ENCODE measurements at places on chromosomes 2 and 18.

- no peak for DNase-seq
Measured at GRCh38 chr2:84493514-84493913, 22.8 kb upstream of the DNAH6 start.

DNA sequence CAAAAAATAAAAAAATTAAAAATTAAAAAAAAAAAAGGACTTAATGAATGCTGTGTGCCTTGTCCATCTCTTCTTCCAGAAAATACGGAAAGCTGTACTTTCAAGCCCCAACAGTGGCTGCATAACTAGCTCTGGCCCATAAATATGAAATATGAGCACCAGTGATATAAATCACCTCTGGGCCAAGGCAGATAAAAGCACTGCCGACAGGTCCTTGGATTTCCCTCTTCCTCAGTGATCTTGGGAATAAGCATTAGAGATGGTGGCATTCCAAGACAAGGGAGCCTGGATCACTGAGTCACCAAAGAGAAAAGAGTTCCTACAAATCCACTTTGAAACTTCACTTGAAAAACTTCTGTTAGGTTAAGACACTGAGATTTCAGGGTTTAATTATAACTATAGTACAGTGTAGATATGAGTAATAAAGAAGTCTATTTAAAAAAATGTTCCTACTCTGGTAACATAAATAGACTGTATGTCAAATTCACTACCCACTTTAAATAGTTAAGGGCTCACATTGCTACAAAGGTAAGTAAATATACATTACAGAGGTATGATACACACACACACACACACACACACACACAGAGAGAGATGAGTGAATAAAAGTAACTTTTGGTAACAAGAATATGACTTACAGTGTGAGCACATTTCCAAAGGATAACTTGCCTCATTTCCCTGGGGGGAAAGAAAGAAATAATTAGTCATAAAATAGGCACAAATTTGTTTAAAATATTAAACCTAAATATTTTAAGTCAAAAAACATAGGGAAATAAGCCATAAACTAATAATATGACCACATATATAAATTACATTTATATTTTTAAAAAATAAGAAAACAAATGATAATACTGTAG lies 35.6 kb downstream of the PPP3R1 start:
- DNase-seq, result no peak

- no peak for DNase-seq
Measured at GRCh38 chr18:58458304-58458703, 170.6 kb downstream of the ALPK2 start.

GRCh38 chr2:119856469-119856901 lies 96.8 kb downstream of the PTPN4 start:
- DNase-seq, result no peak

DNA sequence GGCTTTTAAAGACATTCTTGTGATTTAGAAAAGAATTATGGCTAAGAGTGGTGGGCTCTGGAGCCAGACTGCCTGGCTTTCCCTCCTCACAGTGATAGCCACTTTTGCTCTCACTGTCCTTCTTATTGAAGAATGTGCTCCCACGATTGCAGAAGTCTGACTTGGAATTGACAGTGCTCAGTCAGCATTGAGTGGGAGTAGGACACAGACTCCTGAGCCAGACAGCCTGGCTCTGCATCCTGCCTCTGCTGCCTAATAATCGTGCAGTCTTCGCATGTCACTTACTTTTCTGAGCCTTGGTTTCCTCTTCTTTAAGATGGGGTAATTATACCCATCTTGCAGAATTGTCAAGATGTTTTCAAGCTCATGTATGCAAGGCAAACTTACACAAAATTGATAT lies 23.3 kb downstream of the SPATS2L start:
- DNase-seq, result no peak

DNA sequence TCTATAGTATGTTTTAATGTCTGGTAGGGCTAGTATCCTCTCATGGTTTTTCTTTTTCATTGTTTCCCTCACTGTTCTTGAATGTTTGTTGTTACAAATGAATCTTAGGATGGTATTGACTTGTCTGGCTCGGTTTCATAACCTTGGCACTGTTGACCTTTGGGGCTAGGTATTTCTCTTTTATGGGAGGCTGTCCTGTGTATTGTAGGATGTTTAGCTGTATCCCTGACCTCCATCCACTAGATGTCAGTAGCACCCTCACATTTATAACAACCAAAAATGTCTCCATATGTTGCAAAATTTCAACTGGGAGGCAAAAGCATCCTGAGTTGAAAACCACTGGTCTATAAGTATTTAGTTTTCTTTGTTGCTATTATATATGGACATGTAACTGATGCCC lies 7.0 kb upstream of the AOX1 start:
- no peak for DNase-seq

- no peak for DNase-seq
Measured at GRCh38 chr2:183269956-183270355, 145.7 kb downstream of the NUP35 start.

GRCh38 chr2:108257757-108258331 lies 18.1 kb downstream of the SULT1C3 start:
- DNase-seq, result no peak

DNA sequence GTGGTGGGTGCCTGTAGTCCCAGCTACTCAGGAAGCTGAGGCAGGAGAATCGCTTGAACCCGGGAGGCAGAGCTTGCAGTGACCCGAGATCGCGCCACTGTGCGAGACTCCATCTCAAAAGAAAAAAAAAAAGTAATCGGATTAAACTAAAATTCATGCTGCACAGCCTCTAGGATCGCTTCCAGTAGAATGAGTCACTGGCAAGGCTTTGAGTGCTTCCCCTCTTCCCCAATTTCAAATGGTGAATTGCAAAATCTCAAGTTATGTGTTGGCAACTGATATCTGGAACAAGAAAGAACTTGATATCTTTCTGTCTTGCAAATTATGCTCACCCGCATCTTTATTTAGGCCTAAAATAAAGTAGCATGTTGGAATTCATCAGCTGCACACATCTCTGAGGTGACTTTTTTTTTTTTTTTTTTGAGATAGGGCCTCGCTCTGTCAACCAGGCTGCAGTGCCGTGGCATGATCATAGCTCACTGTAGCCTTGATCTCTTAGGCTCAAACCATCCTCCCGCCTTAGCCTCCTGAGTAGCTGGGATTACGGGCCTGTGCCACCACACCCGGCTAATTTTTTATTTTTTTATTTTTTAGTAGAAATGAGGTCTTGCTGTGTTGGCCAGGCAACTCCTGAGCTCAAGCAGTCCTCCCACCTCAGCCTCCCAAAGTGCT lies 12.7 kb downstream of the TTC39C start:
- peak; percentile 38 for DNase-seq

DNA sequence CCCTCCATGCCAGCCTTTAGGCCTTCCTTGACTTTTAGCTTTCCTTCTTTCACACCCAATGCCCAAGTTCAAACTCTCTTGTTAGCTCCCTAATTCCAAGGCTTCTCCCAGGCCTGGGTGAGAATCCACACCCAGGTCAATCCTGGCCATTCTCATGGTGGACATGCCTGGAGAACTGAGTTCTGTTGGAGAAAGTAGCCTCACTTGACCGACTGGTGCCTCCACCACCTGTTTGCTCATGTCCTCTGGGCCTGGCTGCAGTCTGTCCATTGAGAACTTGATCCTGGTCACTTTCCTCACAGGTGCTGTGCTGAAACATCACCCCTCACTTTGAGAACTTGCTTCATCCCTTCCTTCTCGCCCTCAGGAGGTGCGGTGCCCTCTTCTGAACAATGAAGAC lies 189.1 kb upstream of the TWIST2 start:
- no peak for DNase-seq

GRCh38 chr2:168185583-168186274 lies 61.7 kb downstream of the STK39 start:
- DNase-seq, result no peak

GRCh38 chr2:231396058-231396821 lies 730 bp downstream of the B3GNT7 start:
- DNase-seq, result no peak

GRCh38 chr2:199495147-199495546 lies 37.4 kb upstream of the SATB2 start:
- DNase-seq, result no peak

GRCh38 chr2:10405448-10405847 lies 42.7 kb downstream of the ODC1 start:
- DNase-seq, result peak; percentile 49

GRCh38 chr18:75782826-75783225 lies 355.3 kb upstream of the SMIM21 start:
- no peak for DNase-seq

- DNase-seq, result no peak
Measured at GRCh38 chr2:55403256-55403998, 16.2 kb downstream of the CCDC88A start.

DNA sequence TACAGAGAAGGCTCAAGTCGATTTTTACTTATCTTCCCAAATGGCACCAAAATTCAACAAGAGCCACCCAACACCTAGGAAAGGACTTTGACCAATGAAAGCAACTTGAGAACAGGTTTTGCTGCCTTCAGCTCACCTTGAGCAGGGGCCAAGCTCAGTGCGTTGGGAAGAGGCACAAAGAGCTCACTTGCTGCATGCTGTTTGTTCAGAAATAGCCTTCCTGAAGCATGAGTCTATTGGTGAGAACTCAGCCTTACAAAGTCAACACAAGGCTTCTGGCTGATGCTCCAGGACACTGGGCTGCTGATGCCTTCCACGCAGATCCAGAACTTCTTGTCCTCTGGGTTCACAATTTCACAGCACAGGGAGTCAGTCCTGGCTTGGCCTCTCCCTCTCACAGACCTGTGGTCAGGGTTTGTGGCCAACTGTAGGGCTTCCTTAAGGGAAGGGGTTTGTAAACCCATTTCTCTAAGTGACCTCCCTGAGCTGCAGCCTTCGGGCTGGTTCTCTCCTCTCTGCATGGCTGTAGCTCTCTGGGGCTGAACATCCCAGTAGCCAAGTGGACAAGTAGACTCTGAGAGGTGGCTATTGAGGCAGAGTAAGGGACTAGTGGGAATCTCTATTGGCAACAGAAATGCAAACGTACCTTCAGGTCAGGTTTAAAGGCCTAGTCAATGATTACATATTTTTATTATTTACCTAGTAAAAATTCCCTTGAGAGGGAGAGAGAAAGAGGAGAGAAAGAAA lies 124.7 kb upstream of the GATA6 start:
- DNase-seq, result peak; percentile 73

All from transverse colon (tissue), 4 donors.